ENCODE measurements at places on chromosomes 6 and 20.

DNA sequence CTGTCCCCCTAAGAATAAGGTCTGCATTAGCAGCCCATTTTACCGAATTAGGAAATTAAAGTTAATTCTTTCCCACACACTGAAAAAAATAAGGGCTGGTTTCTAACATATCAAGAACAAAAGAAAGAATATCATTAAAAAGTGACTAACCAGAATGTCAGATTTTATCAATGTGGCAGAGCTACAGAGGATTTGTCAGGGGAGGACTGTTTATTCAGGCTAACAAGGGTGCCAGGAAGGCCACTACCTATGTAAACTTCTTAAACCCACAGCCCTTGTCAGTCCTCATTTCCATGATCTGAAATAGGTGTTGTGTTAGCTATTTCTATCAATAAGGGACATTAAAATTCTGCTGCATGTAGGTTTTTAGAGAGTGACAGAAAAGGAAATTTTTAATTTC lies 76.4 kb downstream of the BACH2 start:
- no peaks in the 10 kb centered on the region for H3K27me3 ChIP-seq
- peaks cover 41% of the 10 kb centered on the region for H3K4me1 ChIP-seq
- DNase-seq = no peak
- H3K4me3 ChIP-seq = no peak overlapping the region

DNA sequence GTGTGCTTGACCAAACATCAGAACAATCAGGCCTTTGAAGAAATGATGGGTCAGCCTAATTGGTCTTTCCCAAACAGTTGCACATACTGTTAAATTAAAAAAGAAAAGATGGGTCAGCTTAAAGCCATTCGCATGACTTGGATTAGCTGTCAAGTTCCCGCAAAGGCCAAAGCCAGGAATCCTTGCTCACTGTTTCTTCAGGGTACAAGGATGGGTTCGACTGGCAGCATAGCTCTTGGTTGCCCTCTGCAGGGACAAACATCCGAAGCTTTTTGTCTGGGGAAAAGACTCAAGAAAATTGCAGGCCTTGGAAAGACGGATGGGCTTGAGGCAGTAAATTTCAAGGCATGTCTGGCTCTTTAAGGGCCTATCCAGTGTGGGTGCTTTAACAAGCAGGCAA lies 168.0 kb downstream of the HDGFL1 start:
- no peak overlapping the region for H3K4me3 ChIP-seq
- H3K27ac ChIP-seq = no peak overlapping the region
- no peak for DNase-seq
- H3K27me3 ChIP-seq = no peaks in the 10 kb centered on the region
- no peaks in the 10 kb centered on the region for H3K36me3 ChIP-seq

DNA sequence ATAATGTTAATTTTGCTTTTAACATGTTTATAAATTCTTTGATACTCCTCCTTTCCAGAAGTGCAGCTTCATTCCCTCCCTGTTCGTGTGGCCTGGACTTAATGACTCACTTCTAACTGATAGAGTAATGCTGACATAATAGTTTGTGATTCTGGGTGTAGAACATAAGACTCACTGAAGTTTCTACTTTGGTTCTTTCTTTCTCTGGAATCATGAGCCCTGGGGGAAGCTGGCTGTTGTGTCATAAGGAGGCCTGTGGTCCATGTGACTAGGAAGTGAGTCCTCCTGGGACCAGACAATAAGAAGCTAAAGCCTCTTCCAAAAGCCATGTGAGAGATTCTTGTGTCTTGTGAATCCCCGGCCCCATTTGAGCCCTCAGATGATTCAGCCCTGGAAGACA lies 30.5 kb upstream of the HLA-G start:
- peaks cover 11% of the 10 kb centered on the region for H3K4me1 ChIP-seq
- H3K27me3 ChIP-seq = peaks cover 81% of the 10 kb centered on the region
- no peak for DNase-seq
- H3K36me3 ChIP-seq = no peaks in the 10 kb centered on the region

GRCh38 chr6:31138982-31139381 lies at the start of gene PSORS1C2:
TSS of gene PSORS1C2 (minus strand) at chr6:31139066. CDS start at chr6:31139026, 40 bp downstream.
- DNase-seq = no peak
- H3K4me3 ChIP-seq = peak within 1 kb of the TSS; percentile 50
- no peaks in the 10 kb centered on the region for H3K36me3 ChIP-seq
- H3K27ac ChIP-seq = peak within 1 kb of the TSS; percentile 27
- H3K27me3 ChIP-seq = no peaks in the 10 kb centered on the region
- peaks cover 46% of the 10 kb centered on the region for H3K4me1 ChIP-seq

DNA sequence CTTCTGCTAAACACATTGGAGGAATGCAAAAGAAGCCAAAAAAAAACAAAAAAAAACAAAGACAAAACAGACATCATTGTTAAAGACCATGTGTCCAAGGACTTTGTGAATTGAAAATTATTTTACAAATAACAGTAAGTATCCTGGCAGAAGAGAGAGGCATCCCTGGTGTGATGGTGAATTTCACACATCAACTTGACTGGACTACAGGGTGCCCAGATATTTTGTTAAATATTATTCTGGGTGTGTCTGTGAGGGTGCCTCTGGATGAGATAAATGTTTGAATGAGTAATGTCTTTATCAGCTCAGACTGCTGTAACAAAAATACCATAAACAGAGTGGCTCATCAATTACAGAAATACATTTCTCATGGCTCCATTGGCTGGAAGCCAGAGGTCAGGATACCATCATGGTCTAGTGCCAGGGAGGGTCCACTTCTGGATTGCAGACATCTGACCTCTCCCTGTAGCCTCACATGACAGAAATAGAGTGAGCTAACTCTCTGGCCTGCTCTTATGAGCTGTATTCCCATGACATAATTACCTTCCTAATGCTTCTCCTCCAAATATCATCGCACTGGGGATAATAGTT lies 12.2 kb upstream of the C6orf118 start:
- no peaks in the 10 kb centered on the region for H3K36me3 ChIP-seq
- H3K4me1 ChIP-seq = no peaks in the 10 kb centered on the region
- no peak overlapping the region for H3K27ac ChIP-seq
- DNase-seq = no peak

GRCh38 chr6:157104803-157105202 lies 218.5 kb downstream of the TMEM242 start:
- peaks cover 39% of the 10 kb centered on the region for H3K4me1 ChIP-seq
- H3K27ac ChIP-seq = no peak overlapping the region
- no peak for DNase-seq
- H3K36me3 ChIP-seq = no peaks in the 10 kb centered on the region

GRCh38 chr6:123632641-123633040 lies 4.1 kb downstream of the TRDN start:
- peak overlapping the region; percentile 63 for H3K4me3 ChIP-seq
- no peak for DNase-seq
- peak overlapping the region; percentile 94 for H3K27ac ChIP-seq
- H3K27me3 ChIP-seq = no peaks in the 10 kb centered on the region
- peaks cover 16% of the 10 kb centered on the region for H3K4me1 ChIP-seq

DNA sequence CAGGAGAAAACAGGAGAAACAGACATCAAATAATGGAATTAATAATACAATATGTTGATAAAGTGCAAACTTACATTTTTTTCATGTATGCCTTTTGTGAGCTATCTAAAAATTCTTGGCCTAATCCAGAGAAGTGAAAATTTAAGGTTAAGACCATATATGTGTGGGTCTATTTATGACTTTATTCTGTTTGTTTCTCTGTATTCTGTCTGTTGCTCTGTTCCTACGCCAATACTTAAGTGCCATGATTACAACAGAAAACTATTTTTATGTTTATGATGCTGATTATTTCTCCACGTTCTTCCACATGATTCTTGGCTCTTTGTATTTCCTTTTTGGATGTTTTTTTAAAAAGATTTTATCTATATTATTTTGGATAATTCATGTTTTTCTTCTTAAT lies 109.6 kb upstream of the MAP3K4 start:
- H3K4me1 ChIP-seq = peaks cover 19% of the 10 kb centered on the region
- no peaks in the 10 kb centered on the region for H3K36me3 ChIP-seq
- H3K27me3 ChIP-seq = no peaks in the 10 kb centered on the region

DNA sequence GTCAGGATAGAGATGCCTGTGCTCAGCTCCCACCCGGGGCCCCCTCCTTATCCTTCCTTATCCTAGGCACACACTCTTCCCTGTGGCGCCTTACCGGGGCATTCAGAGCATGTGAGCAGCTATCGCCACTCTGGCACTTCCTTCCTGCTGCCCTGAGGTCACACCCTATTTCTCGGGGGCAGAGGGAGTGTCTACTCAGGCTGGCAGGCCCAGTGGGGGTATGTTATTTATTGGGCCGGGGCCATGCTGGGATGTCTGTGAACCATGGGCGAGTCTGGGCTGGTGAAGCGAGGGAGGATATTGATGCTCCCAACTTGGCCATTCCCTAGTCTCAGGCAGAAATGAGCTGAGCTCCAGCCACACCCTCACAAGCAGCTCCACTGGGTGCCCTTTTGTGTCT lies 3.9 kb upstream of the LY6G6D start:
- H3K27ac ChIP-seq = no peak overlapping the region
- no peak for DNase-seq
- no peaks in the 10 kb centered on the region for H3K4me1 ChIP-seq
- no peak overlapping the region for H3K4me3 ChIP-seq

- no peak overlapping the region for H3K27ac ChIP-seq
- H3K4me3 ChIP-seq = no peak overlapping the region
- no peaks in the 10 kb centered on the region for H3K27me3 ChIP-seq
- H3K36me3 ChIP-seq = no peaks in the 10 kb centered on the region
- peaks cover 13% of the 10 kb centered on the region for H3K4me1 ChIP-seq
These were observed 105.9 kb upstream of the SPACA1 start for GRCh38 chr6:87941556-87942358.

- DNase-seq = no peak
- H3K27me3 ChIP-seq = no peaks in the 10 kb centered on the region
- H3K27ac ChIP-seq = no peak overlapping the region
- H3K36me3 ChIP-seq = peaks cover 21% of the 10 kb centered on the region
These were observed 443.7 kb downstream of the UTRN start for GRCh38 chr6:144728804-144729203.

DNA sequence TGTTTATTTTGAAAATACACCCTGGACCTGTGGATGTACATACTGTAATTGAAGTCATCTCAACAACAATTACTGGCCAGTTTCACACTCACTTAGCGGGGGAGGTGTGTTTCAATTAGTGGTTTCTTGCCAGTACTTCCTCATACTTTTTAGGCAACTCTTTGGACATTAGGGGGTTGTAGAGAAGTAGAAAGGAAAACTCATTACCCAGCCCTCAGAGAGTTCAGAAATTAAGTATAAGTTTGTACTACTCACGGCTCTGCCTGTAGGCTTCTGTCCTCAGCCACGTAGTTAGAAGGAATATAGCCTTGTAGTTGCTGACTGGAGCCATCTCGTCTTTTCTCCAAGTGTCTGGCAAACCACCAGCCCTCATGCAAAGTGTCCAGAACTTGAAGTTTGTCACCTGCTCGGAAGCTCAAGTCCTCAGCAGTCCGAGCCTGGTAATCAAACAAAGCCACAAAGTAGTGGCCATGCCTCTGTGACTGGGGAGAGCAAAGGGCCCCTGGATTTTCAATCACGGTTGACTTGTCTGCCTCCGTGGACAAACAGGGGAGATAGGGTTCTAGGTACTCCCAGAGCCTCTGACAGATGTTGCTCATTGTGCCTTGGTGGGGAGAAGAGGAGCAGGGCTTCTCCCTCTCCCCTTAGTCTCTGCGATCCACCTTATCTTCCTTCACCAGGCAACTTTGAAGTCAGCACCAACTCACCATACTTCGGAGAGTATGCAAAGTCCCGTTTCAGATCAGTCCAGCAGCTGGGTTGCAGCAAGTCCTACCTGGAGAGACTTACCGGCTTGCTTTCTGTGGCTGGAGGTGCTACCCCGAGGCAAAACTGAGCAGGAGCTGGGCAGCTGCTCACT lies 749 bp downstream of the FRK start:
- no peak for DNase-seq
- peak overlapping the region; percentile 67 for H3K27ac ChIP-seq
- no peaks in the 10 kb centered on the region for H3K36me3 ChIP-seq
- no peaks in the 10 kb centered on the region for H3K27me3 ChIP-seq
- peaks cover 32% of the 10 kb centered on the region for H3K4me1 ChIP-seq

GRCh38 chr6:42911171-42912021 lies 4.5 kb upstream of the PTCRA start:
- DNase-seq = no peak
- peaks cover 16% of the 10 kb centered on the region for H3K4me1 ChIP-seq
- no peak overlapping the region for H3K27ac ChIP-seq

- no peak overlapping the region for H3K4me3 ChIP-seq
- H3K27ac ChIP-seq = no peak overlapping the region
- no peaks in the 10 kb centered on the region for H3K36me3 ChIP-seq
These were observed 26.9 kb downstream of the RRAGD start for GRCh38 chr6:89385156-89385667.

GRCh38 chr6:89954721-89955148 lies 60.5 kb downstream of the GJA10 start:
- H3K36me3 ChIP-seq = peaks cover 13% of the 10 kb centered on the region
- H3K27me3 ChIP-seq = no peaks in the 10 kb centered on the region
- H3K27ac ChIP-seq = no peak overlapping the region
- no peak overlapping the region for H3K4me3 ChIP-seq

GRCh38 chr20:55500130-55500529 lies 505.2 kb downstream of the CBLN4 start:
- no peaks in the 10 kb centered on the region for H3K36me3 ChIP-seq
- no peak for DNase-seq
- no peaks in the 10 kb centered on the region for H3K4me1 ChIP-seq
- no peaks in the 10 kb centered on the region for H3K27me3 ChIP-seq
- H3K4me3 ChIP-seq = no peak overlapping the region
- no peak overlapping the region for H3K27ac ChIP-seq

GRCh38 chr6:11911538-11911937 lies 100.6 kb upstream of the HIVEP1 start:
- no peak overlapping the region for H3K27ac ChIP-seq
- DNase-seq = no peak
- H3K36me3 ChIP-seq = no peaks in the 10 kb centered on the region
- H3K27me3 ChIP-seq = no peaks in the 10 kb centered on the region

- no peaks in the 10 kb centered on the region for H3K36me3 ChIP-seq
- DNase-seq = no peak
- peaks cover 38% of the 10 kb centered on the region for H3K4me1 ChIP-seq
- no peak overlapping the region for H3K27ac ChIP-seq
- H3K27me3 ChIP-seq = no peaks in the 10 kb centered on the region
These were observed 168.2 kb downstream of the DLL1 start for GRCh38 chr6:170122651-170123050.

DNA sequence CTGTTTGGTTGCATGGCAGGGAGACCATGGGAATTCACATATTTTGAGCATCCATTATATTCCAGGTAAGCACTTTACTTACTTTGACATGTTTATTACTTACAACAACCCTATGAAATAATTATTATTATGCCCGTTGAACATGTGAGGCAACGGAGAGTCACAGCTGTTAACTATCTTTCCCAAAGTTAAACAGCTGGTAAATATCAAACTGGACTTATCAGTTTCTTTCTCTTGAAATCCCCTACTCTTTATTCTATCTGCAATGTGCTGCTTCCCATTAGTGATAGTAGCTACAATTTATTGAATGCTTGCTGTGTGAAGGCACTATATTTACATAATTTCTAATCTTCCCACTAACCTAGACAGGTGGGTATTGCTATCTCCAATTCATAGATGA lies 847.7 kb upstream of the MAP3K7 start:
- no peak overlapping the region for H3K27ac ChIP-seq
- no peaks in the 10 kb centered on the region for H3K4me1 ChIP-seq
- DNase-seq = no peak
- H3K4me3 ChIP-seq = no peak overlapping the region
- H3K36me3 ChIP-seq = no peaks in the 10 kb centered on the region
- no peaks in the 10 kb centered on the region for H3K27me3 ChIP-seq

Measured in left ventricle myocardium inferior (tissue), 1 donor.